ENCODE measurements at places on chromosomes 1 and 21.

DNA sequence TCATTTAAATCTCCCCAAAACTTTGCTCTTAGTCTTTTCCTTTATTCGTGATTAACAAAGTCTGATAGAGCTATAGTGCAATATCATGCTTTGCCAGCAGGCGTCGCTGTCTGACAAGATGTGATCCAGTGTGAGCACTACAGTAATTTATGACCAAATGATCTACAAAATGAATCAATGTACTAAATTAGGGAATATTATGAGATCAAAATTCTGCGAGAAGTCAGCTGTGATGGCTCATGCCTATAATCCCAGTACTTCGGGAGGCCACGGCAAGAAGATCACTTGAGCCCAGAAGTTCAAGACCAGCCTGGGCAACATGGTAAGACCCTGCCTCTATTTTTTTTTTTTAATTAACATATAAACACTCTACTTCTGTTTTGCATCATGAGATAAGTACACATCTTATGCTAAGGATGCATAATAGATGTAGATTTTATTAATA, 3.6 kb upstream of the SPSB1 start:
- peak; percentile 77 for DNase-seq

GRCh38 chr1:25064465-25065240, 134.6 kb upstream of the RUNX3 start:
- DNase-seq = no peak

DNA sequence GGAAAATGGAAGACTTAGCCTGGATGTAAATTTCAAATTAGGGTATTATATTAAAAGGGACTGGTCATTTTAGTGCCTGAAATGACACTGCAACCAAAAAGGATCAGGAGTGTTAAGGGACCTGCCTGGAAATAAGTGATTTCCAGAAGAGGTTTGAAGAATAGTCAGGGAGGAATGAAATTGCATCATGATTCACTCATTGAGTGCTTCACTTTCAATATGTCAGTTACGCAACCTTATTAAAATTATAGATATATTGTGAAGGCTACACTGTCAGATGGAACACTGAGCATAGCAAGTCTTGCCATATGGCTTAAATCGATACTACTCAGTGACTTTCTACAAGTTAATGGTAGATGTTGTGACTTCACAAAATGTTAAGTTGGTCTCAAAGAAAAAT, 275.2 kb upstream of the DPYD start:
- DNase-seq = no peak

- no peak for DNase-seq
These were observed 1.7 kb downstream of the TRMT1L start for GRCh38 chr1:185154912-185155513.

DNA sequence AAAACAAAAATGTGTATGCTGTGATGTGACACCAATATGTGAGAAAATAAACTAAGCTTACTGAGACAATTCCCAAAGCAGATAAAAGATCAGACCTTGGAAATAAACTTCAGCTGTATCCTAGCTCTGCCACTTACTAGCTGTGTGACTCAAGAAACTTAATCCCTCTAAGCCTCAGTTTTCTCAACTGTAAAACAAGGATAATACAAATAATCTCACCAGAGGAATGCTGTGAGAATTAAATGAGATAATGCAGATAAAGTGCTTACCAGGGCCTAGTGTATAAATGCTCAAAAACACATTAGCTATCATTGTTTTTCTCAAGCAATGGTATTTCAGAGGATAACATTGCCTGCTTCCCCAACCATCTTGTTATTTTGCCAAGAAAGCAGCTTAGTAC, 2.1 kb downstream of the HEATR1 start:
- DNase-seq = no peak

- DNase-seq = no peak
These were observed 403.4 kb downstream of the PTPRC start for GRCh38 chr1:199042193-199042592.

DNA sequence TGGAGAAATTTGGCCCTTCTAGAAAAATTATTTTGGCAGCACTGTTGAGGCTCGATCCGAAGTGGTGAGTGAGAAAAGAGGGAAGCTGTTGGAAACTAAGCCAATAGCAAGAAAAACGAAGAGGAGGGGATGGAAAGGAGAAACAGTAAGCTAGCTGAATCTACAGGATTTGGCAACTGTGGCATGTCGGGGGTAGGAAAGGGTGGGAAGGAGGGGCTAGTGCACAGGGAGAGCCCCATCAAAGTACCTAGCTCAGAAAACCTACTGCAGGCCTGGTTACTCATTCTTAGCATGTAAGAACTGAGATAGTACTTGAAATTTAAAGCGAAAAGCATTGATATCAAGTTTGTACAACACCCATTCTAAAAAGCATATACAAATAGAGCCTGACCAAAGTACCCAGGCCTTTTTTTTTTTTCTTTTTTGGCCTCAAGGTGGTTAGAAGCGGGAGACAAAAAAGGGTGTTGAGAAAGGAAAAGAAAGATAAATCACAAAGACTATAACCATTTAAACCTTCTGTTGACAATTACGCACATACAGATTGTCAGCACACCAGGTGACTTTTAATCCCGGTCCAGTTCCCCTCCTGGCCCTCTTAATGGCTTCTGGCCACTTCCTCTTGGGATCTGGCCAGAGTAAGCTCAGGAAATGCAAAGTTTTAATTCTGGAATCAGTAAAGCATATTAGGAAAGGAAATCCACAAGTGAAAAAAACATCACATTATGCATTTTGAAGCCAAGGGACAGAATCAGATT, 50.4 kb downstream of the SLC16A1 start:
- DNase-seq = no peak

DNA sequence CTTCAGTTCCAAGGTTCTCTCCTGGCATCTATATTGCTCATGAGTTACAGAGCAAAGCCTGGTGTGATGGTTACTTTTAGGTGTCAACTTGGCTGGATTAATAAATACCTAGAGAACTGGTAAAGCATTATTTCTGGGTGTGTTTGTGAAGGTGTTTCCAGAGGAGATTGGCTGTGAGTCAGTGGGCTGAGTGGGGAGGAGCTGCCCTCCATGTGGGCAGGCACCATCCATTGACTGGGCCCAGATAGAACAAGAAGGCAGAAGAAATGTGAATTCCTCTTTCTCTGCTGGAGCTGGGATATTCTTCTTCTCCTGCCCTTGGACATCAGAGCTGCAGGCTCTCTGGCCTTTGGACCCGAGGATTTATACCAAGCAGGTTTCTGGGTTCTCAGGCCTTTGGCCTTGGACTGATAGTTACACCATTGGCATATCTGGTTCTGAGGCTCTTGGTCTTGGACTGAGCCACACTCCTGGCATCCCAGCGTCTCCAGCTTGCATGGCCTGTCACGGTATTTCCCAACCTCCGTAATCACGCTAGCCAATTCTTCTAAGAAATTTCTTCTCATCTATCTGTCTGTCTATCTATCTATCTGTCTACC, 44.5 kb downstream of the B3GALT5 start:
- DNase-seq = no peak

GRCh38 chr1:93620172-93620840, 61.3 kb downstream of the BCAR3 start:
- DNase-seq = no peak

DNA sequence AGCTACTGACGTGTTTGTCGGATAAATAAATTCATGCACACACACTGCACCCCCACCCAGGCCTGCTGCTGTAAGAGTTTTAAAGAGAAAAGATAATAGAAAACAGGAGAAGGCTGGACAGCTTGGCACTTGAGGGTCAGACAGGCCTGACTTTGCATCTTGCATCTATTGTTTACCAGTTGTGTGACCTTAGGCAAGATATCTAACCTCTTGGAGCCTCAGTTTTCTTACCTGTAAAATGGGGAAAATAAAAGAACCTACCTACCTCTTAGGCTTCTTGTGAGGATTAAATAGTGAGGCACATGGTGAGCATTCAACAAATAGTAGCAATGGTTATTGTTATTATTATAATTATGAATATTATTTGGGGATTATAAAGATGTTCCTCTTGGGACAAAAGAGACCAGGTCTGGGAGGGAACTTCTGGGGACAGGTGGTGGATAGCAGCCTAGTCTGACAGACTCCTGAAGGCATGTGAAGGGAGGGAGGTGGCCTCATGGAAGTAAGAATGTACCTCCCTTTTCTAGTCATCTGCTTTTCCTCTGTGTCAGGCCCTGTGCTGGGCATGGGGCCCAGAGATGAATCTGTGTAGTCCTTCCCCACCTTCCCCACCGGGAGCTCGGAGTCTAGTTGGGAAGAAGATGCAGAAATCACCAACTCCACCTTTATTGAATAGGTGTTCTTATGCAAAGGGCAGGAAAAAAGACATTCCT, 18.3 kb upstream of the EPB41 start:
- no peak for DNase-seq

DNA sequence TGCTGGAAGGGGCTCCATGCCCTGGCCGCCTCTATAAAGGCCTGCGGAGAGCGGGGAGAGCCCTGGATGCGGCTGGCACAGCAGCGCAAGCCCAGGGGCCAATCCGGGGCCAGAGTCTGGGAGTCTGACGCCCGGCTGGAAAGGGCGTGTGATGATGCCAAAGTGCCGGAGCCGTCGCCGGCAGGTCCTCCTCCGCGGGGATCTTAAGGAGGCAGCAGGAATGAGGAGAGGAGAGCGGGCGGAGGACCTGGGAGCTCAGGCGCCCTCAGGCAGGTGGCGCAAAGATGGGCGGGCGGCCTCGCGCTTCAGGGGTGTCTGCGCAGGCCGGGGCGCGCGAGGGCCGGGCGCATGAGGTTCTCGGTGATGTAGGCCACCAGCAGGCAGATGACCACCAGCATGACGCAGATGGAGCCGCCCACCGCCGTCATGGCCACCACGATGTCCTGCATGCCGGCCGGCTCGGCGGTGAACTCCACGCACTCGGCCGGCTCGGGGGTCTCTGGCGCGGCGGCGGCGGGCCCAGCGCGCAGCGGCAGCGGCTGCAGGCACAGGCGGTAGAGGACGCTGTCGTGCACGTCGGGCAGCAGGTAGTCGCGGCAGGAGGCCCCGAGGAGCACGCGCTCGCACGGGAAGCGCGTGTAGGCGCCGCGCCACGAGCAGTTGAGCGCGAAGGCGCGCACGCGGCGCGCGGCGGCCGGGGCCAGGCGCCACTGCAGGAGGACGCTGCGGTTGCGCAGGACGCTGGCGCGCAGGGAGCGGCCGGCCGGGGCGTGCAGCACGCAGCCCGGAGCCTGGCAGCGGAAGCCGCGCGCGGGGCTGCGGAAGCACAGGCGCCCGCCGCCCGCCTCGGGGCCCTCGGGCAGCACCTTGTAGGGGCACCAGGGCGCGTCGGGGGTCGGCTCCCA, 653 bp downstream of the FNDC10 start:
- DNase-seq = no peak

- no peak for DNase-seq
These were observed 144.7 kb downstream of the GRIK3 start for GRCh38 chr1:36889478-36890226.

GRCh38 chr1:207711285-207711684, 40.6 kb upstream of the CD46 start:
- DNase-seq = no peak

GRCh38 chr1:80218112-80218511, 1211.6 kb upstream of the ADGRL4 start:
- no peak for DNase-seq

DNA sequence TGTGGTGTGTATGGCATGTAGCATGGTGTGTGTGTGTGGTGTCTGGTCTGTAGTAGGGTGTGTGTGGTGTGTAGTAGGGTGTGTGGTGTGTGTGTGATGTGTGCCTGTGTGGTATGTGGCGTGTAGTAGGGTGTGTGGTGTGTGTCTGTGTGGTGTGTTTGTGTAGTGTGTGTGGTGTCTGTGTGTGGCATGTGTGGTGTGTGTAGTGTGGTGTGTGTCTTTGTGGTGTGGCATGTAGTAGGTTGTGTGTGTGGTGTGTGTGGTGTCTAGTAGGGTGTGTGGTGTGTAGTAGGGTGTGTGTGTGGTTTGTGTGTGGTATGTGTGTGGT, 85.5 kb downstream of the SYT2 start:
- no peak for DNase-seq

DNA sequence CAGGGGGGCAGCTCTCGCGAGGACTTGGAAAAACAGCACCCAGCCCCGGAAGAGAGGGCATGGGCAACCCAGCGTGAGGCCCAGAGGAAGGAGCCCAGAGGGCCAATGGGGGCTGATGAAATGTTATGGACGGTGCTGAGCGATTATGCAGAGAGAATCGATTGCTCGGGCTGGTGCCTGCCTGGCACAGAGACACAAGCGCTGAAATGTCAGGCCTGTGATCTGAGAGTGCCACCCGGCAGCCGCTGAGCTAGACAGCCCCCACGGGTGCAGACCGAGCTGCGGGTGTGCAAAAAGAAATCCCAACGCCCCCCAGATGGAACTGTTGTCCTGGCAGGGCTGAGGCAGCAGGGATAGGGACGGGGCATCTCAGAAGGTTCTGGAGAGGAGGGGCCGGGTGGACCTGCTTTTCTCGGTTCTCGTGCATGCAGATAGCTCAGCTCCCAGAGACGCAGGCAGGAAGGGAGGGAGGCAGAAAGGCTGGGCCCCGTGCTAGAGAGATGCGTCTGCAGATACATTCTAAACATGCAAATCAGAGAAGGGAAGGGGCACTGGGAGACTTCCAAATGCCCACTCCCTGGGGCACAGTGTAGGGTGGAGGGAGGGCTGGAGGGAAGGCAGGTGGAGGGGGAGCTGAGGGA, 41.5 kb downstream of the TAS1R2 start:
- no peak for DNase-seq

DNA sequence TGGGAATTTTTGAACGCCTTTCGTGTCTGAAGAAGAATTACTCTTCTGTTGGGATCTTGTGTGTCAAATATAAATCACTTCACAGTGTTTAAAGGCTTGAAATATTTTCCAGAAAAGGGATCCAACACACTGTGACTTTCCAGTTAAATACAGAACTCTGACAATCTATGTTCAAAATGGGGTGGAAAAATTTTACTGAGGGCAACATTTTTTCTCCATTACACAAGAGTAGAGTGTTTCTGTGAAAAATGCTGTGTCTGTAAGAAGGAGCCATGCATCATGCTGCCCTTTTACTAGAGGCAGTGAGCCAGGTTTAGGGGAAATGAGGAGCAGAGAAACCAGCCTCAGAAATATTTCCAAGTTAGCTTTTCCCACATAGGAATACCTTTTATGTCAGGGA, 86.5 kb downstream of the VPS13D start:
- no peak for DNase-seq

DNA sequence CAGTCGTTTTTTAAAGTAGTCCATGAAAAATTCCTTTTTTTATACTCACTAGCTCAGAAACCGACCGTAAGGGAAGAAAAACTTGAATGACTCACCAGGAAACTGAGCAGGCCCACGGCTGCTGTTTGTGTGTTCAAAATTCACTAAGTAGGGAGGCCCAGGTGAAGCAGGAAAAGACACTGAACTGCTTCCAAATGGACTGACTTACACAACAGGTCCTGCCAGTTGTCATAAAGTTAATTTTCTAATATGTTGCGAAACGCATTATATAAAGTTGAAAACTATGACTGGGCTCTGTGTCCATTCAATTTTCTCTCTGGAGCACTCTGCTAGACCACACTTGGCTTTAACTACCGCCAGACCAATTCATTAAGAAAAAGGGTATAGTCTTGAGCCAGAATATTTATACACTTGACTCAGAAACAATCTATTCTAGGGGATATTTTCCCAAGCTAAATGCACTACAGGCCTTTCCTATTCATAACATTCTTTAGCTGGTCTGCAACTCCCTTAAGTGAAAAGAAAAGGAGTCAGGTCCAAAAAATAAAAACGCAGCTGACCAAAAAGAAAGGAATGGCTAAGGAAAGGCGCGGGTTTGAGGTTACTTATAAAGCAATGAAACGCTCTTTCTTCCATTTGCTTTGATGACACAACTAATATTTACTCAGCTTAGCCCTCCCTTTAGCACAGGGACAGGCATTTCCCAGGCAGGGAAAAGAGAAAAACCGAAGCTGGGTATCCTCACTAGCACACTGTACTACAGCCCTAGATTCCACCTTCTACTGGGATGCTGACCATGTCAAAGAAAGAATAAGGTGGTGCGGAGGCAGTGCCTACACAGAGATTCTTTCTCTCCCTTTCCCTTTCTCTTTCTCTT, 306.3 kb upstream of the ESRRG start:
- no peak for DNase-seq
